ENCODE measurements at places on chromosomes 3 and 15. TPM values are rescaled to one million over a fixed set of nuclear protein-coding genes. Genes with fewer than 3 reads are reported as not detected.

DNA sequence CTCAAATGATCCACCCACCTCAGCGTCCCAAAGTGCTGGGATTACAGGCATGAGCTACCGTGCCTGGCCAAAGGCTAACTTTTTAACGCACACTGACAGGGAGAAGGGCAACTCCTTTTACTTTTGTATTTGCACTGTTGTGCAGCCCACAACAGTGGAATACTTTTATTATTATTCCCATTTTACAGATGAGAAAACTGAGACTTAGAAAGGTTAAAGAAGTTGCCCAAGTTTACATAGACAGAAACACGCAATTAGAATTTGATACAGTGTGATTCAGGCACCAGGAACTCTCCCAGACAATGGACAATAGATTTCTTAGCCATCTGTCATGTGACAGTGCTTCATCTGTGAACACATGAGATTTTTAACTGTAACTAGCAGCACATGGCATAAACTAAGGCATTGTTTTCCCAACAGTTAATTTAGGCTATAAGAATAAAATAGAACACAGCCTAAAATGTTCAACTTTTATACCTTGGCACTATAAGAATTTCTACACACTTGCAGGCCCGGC lies 18.8 kb downstream of the STAG1 start:
- DNase-seq: no peak

- no peak for DNase-seq
Measured at GRCh38 chr3:184553385-184553784, 8.2 kb upstream of the EPHB3 start.

- no peak for DNase-seq
Measured at GRCh38 chr3:186093271-186093900, 15.5 kb downstream of the ETV5 start.

Gene STAB1
- total RNA-seq: 23.9 TPM

Gene FANCD2
- 4.0 TPM for total RNA-seq

Gene LTF
- 0.91 TPM for total RNA-seq

Measured in lower leg skin (tissue), 4 donors.